ENCODE measurements at places on chromosomes 7 and 10.

DNA sequence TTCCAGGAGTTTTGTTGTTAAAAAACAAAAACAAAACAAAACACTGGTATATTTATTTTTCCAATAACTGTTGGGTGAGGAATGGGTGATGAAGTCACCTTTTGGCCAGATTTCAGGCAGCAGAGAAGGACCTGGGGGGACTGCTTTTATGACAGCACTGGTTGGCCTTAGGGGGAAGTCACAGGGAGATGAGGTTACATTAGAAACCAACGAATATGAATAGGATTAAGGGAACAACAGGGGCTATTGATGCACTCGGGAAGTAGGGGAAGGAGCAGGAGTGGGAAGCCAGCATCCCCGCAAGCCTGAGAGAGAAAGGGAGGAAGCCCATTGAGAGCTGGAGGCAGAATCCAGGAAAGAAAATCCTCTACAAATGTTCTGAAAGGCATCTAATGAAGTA, 958.4 kb downstream of the TYW1 start:
- no peak for DNase-seq

DNA sequence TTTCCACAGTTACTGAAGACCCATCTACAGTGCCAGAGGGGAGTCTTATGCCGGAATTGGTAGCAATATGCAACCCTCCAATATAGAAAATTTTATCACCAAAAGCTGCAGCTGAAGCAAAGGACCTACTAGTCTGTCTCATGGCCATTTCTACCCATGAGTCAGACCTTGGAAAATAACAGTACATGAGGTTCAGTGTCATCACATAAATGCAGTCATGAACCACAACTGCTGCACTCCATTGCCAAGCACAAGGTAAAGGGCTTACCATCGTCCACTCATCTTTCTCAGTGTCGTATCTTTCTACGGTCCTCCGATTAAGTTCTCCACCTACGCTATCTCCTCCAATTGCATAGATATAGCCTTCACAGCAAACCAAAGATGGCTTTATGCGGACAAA, 21.8 kb downstream of the KBTBD2 start:
- no peak for DNase-seq

GRCh38 chr10:125264757-125265578, 104.6 kb upstream of the CTBP2 start:
- DNase-seq: no peak

DNA sequence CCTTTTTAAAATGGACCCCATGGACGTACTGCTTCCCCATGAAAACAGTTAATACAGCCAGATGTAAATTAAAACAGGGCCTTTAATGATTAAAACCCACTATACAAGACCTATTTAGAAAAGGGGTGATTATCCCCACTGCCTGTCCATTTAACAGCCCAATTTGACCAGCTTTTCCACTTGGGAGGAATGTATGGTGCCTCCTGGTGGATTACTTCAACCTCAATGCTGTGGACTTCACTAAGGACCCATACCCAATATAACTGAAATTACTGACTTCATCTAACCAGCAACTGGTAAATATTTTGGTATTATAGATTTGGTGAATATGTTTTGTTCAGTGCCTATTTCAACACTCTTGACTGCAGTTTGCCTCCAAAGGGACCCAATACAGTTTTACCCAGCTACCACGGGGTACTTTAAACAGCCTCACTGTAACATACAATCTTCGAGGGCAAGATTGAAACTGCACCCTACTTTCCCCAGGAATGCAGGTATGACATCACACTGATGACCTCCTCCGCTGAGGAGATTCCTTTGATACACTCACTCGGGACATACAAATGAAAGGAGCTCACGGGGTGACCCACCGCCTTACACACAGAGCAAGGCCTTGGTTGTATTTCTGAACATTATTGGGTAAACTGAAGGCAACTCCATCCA, 192.8 kb downstream of the DNAJC1 start:
- DNase-seq: no peak

Data from Jurkat, Clone E6-1 (cell line).